ENCODE measurements at places on chromosomes 11 and 22. TPM values are rescaled to one million over a fixed set of nuclear protein-coding genes. Genes with fewer than 3 reads are reported as not detected.

CHADL gene
- 2.1 TPM for polyA plus RNA-seq

ROM1 gene
- 5.3 TPM for polyA plus RNA-seq

CECR2 gene
- 0.01 TPM for polyA plus RNA-seq

DNA sequence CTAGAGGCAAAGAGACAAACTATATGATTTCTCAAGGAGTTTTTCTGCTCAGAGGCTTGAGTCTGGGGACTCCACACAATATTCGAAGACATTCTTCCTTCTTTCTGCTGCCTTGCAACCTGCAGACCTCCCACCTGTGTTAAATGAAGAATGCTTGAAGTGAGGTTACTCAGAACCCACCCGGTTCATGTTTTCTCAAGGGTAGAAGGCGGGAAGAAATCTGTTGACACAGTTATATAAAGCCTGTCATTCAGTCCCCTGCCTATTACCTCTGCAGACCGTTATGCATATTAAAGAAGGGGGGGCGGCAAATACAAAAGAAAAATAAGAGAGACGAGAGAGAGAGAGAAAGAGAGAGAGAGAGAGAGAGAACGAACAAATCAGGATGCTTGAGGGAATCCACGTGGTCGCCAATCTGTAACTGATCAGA, 2.2 kb upstream of the KMT2A start:
- DNase-seq, result no peak

- no peak for DNase-seq
These were observed 27.1 kb upstream of the NXPE2 start for GRCh38 chr11:114651145-114651718.

IPO7 gene
- 32.9 TPM for polyA plus RNA-seq

OSBPL5 gene
- polyA plus RNA-seq, result 8.6 TPM

DNA sequence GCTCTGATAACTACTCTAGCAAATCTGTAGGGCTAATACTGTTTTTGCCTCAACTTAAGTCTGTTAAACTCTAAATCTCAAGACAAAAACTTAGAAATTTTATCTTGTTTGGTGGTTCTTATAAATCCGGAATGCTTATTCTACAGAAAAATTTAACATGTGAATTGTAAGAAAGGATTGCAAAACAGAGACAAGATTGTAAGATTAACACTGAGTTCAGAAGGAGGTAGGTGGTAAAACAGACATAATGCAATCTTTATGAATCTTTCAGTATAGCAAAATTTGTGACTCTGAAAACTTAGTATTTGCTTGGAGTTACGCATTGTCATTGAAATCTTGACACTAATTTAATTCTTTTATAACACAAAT, 263.9 kb downstream of the SBF2 start:
- DNase-seq, result no peak

LARGE2 gene
- polyA plus RNA-seq, result 0.06 TPM

DNA sequence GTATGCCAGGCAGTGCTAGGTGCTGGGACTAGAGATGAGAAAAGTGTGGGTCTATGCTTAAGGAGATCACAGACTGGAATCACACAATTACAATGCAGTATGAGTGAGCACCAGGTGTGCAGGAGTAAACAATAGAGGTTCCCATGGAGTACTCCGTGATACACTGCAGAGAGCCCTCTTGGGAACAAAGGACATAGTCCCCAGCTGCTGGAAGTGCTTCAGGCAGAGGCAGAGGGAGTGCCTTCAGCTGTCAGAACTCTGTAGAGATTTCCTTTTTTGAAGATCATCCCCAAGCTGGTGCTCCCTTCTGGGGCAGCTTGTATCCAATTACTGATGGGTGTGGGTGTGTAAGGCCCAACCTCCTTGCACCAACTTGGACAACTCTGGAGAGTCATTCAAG, 143.5 kb upstream of the PLET1 start:
- no peak for DNase-seq

DNA sequence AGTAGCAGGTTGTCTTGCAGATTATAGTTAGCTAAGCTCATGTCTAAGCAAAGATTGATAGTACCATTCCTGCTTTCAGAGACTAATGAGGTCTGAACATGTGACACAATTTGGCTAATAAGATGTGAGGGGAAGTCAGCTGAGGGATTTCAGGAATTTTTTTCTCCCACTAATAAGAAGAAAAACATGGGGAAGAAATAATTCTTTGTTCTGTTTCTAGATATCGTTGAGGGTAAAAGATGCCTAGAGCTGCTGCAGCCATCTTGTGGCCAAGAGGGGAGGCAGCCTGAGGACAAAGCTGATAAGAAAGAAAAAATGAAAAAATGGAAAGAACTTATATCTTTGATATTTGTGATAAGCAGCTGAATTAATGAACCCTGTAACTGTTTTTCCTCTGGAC, 1334.4 kb downstream of the LRRC4C start:
- no peak for DNase-seq

SYT9 gene
- polyA plus RNA-seq, result 0.23 TPM

GRCh38 chr11:79973721-79974617, 533.1 kb upstream of the TENM4 start:
- DNase-seq, result no peak

GRCh38 chr11:75635066-75635862, 33.6 kb downstream of the MAP6 start:
- DNase-seq, result no peak

DNA sequence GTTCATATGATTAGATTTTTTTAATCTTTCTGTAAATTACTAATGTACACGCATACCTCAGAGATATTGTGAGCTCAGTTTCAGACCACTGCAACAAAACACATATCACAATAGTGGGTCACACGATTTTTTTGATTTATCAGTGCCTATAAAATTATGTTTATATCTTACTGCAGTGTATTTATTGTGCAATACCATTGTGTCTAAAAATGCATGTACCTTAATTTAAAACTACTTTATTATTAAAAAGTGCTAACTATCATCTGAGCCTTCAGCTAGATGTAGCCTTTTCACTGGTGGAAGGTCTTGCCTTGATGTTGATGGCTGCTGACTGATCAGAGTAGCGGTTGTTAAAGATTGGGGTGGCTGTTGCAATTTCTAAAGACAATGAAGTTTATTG, 918.8 kb upstream of the CHORDC1 start:
- DNase-seq, result no peak

DNA sequence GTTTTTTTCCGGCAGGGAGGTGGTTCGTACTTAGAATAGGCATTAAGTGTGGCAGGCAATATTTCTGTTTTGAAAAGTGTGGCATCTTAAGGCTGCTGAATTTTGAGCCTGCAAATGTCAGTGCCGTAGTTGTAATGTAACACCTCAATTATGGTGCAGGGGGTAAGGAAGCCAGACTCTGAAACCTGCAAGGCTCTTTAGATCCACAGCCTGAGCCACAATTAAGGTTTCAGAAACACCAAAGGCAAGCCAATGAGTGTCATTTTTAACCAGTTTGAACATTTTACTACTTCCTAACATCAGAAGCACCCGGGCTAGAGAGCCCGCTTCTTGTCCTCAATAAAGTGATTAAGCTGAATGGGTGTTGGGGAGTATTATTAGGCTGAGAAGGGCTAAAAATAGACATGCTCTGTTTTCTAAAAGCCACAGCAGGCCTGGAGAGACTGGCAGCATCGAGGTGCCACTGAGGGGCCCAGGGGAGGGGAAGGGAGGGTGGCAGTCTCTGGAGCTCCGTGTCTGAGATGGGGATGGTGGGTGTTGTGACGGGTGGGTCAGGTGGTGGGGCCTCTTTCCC, 113.4 kb downstream of the ZBTB16 start:
- no peak for DNase-seq

- DNase-seq, result no peak
These were observed 32.7 kb upstream of the CD82 start for GRCh38 chr11:44532809-44533208.

DNA sequence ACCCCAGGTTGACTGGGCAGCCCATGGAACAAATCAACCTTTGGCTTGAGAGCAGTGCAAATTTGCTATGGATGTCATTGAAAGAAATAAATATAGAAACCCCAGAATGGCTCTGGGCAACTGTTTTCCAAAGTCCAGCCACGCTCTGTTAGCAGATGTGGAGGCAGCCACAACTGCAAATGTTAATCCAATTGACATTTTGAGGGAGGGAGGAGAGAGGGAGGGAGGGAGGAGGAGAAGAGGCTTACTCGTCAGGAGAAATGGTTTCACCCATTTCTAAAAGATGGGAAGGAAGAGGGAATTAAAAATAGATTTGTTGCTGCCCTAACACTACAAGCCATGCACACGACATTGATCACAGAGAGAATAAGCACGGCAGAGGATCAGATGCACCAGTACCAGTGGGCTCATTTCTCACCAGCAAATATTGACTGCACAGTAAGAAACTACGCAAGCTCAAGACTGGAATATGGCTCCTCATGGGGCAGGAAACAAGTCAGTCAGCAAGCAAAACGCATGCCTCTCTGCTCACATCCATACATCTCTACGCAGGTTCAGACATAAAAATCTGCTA, 229.1 kb downstream of the LARGE1 start:
- DNase-seq, result no peak

DNA sequence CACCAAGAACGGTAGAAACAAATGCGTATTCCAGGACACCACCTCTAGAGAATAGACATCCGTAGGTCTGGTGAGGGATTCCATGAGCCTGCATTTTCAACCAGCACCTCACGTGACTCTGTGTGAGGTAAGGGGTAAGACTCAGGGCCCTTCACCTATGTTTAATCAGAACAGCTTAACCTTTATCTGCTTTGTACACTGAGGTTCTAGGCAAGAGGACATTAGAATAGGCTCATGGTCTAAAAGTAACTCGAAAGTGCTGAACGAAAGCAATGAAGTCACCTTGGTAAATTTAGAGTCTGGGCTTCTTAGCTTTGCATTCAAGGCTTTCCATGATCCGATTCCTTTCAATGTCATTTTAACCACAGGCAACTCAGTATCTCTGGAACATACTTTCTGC, 270.5 kb upstream of the CADM1 start:
- no peak for DNase-seq

C22orf31 gene
- not detected for polyA plus RNA-seq

OR5P2 gene
- polyA plus RNA-seq, result not detected

CHCHD10 gene
- polyA plus RNA-seq, result 27.3 TPM

GRCh38 chr22:17888855-17889254, 114.6 kb upstream of the BID start:
- peak; percentile 23 for DNase-seq

- no peak for DNase-seq
These were observed 10.1 kb upstream of the MOB2 start for GRCh38 chr11:1496761-1497095.

- no peak for DNase-seq
These were observed 802.3 kb upstream of the ARHGAP42 start for GRCh38 chr11:99884750-99885149.

DNA sequence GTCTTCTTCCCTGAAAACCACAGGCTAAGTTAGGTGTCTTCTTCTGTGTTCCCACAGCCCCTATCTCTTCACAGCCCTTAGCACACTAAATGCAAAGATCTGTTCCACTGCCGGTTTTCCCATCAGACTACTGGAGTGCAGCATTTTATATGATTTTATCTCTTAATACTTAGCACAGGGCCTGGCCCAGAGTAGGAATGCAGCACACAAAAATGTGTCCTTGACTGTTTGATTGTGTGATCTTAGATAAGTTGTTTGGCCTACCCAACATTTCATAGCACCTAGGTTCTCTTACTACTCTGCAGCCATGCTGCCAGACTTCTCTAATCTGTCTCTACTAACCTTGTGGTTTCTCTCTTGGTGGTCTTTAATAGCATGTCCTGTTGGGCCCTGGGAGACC, 54.1 kb upstream of the RRM1 start:
- DNase-seq, result no peak

- DNase-seq, result peak; percentile 57
These were observed at the start of gene MPZL2 for GRCh38 chr11:118263695-118264568. Gene MPZL2 (minus strand): TSS chr11:118264297. CDS start chr11:118264153, 144 bp downstream.

DNA sequence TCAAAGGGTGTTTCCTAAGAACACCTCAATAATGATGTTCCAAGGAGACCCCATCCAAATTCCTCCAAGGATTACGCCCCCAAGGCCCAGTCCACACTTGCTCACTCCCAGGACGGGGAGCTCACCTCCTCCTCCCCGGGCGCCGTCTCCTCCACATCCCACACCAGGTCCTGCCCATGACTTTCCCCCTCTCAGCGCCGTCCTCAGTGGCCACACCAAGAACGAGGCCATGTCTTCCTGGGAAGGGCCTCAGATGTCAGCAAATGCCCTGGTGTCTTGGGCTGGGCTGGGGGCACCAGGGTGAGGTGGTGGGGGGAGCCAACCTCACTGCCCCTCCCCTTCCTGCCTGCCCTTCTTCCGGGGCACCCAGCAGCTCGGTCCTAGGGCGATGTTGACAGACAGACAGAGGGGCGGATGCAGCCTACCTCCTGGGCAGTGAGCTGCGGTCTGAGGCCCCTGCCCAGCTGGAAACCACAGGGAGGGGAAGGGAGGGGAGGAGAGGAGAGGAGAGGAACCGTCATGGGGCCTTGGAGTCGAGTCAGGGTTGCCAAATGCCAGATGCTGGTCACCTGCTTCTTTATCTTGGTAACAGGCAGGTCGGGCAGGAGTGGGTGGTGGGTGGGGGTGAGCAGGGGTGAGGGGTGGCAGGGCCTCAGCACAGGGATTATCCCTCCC, at the start of the genes C11orf21 and TSPAN32:
Gene C11orf21 (minus strand): TSS at position 288 of the 675 bp plus-strand sequence. CDS start 110 bp downstream, at position 178.
Gene TSPAN32 (plus strand): TSS at position 383 of the 675 bp plus-strand sequence. CDS start 137 bp downstream, at position 520.
- no peak for DNase-seq

- DNase-seq, result no peak
These were observed 30.3 kb upstream of the PRR5 start for GRCh38 chr22:44671742-44672141.

PRDM11 gene
- polyA plus RNA-seq, result 6.9 TPM

DNA sequence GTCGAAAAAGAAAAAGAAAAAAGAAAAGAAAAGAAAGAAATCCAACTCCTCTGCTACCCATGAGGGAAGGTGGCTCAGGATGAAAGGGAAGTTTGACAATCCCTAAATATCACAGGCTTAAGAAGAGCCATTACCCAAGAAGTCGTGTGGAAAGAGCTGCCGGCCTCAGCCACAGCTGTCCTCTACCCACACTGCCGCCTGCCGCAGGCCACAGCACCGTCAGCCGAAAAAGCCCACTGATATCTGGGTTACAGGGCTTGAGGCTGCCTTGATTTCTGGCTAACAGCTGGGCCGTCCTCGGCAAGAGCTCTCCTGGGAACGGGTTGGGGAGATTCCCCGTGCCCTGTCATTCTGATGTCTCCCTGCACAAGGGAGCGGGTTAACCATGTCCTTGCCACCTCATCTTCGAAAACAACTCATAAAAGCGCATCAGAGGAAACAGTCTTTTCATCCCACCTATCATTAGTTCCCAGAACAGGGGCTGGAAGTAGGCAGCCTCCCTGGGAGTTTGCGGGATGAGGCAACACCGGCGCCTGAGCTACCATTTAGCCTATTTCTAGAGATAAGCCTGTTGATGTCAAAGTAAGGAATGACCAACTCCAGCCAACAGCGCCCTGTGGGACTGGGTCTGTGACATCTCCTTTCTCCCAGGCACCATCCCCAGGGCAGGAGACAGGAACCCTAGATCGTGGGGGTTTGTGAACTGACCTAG, 21.8 kb upstream of the SNX32 start:
- DNase-seq, result no peak

EI24 gene
- 192 TPM for polyA plus RNA-seq

DNA sequence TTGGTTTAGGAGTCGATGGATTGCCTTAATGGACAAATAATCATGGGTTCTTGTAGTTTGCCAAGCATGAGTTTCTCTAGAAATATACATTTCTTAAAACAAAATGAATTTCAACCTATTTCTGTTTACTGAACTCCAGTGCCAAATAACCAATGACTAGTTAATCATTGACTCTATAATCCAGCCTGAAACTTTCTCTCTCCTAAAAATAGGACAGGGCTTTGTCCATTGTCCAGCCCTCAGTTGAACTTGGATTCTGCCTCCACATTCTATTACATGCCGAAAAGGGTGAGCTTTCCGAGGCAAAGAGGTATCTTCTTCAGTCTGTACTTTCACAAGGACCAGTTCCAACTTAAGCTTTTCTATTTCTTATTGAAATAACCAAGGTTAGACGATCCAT, 23.2 kb upstream of the CAT start:
- no peak for DNase-seq

OR2AG2 gene
- 0.13 TPM for polyA plus RNA-seq

Data from endothelial cell of umbilical vein (primary cell).